ENCODE measurements at places on chromosomes 12 and 14.

DNA sequence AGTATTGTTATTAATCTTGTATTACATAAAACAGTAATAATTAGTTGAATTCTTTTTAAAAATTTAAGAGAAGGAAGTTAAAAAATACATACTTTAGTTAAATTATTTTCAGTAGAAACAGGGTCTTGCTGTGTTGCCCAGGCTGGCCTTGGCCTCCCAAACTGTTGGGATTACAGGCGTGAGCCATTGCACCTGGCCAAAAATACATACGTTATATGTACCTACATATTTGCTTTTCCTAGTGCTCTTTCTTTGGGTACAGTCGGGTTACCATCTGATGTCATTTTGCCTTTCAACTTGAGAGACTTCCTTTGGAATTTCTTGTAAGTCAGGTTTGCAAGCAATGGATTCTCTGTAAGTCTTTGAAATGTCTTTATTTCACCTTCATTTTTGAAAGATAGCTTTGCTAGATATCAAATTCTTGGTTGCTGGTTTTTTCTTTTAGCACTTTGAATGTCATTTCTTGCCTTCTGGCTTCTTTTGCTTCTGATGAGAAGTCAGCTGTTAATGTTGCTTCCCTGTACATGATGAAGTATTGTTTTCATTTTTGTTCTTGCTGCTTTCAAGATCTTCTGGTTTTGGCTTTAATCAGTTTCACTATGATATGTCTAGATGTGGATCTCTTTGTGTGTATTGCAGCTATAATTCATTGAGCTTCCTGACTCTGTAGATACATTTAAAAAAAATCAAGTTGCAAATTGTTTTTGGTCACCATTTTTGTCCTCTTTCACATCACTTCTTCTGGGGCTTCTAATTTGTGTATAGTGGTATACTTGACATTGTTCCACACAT, 84.4 kb downstream of the SPATS2 start:
- DNase-seq: no peak

GRCh38 chr14:73027546-73027945, 640 bp upstream of the ZFYVE1 start:
- DNase-seq: no peak

GRCh38 chr14:64645220-64645892, 58.9 kb upstream of the PLEKHG3 start:
- no peak for DNase-seq

DNA sequence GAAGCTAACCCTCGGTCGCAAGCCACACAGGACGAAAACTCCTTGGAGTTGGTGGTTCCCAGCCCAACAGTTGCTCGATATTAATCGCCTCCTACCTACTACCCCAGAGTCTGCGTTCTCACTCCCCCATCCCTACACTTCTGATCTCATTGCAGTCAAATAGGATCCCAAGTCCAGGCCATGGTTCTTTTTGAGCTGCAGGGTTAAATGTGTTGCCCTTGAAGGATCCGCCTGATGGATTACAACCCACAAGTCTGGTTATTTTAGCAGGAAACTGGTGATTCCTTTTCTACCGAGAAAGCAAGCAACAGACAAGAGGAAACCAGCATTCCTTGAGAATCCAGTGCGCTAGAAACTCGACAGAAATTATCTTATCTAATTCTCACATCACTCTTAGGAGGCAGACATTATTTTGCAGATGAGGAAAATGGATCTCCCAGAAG, 785 bp upstream of the NIN start:
- DNase-seq: no peak

GRCh38 chr12:56157201-56158028, 744 bp upstream of the MYL6 start:
- no peak for DNase-seq

- DNase-seq: no peak
Measured at GRCh38 chr12:102501773-102502172, 21.4 kb upstream of the IGF1 start.

DNA sequence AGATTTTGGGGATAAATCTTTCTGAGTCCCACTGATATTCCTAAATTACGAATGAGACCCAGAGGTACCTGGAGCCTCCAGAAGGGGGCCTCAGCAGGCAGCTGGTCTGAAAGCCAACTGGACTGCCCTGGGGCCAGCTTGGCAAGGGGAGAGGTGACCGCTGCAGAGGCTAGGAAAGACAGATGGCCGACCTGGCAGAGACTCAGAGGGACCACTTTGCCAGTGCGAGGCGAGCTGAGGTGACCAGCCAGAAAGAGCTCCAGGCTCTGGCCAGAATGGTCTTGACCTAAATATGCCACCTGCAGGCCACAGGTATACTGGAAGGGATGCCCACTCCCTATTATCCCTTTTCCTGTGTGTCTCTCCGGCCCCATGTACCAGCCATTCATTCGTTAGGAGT, 256.8 kb upstream of the GARIN6 start:
- DNase-seq: no peak

- no peak for DNase-seq
Measured at GRCh38 chr12:108850854-108851573, 6.4 kb downstream of the SSH1 start.

- no peak for DNase-seq
Measured at GRCh38 chr14:78637908-78638475, 467.8 kb downstream of the NRXN3 start.

DNA sequence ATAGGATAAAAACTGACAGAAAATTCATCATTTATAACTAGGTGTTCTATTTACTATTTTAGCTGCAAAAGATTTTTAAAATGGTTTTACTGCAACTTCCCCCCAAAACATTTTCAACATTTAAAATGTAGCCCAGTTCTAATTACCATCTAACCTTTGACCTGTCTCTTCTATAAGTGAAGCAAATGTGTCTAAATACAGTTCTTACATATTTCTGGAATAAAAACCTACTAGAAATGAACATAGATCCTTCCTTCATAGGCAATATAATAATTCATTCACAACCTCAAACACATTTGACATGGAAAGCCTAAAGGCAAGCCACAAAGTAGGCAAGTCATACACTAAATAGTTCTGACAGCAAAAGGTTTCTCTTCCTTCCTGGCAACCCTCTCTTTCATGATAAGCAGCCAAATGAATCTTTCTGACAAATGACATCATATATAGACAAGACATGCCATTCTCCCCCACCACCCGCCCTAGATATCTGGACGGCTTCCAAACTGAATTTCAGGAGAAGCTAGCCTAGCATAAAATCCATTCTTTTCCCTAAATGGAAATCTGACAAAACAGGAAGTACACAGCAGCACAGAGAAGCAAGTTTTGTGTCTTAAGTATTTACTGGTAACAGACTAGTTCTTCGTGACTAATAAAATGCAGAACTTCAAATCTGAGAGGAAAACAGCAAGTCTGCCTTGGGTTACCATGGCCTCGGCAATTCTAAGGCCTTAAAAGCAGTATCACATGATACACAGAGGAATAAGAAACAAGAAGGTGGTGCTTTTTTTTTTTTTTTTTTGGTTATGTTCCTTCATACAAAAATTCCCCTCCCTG, 17.2 kb upstream of the ARID4A start:
- DNase-seq: no peak

DNA sequence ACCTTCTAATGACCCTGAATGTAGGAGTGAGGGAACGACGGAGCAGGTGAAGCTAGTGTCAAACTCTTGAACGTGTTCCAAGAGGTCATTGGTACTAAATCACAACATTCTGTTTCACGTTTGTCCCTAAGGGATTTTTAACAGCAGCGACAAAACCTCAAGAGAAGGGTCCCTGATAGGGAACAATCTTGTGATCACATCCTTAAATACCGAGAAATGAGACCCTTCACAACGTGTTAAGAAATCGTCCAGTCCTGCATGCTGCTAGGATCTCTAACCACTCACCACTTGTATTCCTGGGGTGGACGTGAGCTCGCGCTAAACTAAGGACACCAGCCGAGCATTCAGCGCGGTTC, 134.1 kb upstream of the KRAS start:
- DNase-seq: no peak

GRCh38 chr12:98470469-98471082, 44.8 kb upstream of the TMPO start:
- DNase-seq: no peak

DNA sequence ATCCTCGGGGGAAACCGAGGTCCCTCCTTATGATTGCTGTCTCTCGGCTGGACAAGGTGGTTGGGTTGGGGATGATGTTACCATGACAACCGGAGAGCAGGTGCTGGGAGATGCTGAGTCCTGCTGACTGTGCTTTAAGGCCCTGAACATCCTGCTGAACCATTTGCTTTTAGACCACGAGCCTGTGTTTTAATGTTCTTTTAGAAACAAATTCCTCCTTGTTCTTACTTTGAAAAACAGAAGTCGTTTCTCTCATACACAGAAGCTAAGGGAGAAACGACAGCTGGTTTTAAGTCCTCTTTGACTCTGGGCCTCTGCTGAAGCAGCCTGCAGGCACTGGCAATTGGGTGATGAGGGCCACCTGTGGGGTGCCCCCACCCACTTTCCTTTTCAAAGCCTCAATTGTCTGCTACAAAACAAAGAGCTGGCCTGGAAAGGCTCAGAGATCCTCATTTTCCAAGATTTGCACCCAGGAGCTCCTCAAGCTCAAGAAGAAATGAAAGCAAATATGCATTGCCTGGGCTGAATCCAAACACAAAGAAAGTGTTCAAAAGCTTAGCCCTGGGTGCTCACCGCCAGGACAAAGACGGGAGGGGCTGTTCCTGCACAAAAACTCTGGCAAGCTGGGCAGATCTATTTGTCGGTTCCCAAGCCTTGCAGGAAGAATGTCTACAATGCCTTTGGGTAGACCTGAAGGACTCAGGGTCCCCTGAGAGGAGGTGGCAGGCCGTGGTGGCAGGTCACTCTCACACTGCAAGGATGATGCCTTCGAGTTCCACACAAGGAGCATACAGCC, 90.0 kb upstream of the CLMN start:
- no peak for DNase-seq

DNA sequence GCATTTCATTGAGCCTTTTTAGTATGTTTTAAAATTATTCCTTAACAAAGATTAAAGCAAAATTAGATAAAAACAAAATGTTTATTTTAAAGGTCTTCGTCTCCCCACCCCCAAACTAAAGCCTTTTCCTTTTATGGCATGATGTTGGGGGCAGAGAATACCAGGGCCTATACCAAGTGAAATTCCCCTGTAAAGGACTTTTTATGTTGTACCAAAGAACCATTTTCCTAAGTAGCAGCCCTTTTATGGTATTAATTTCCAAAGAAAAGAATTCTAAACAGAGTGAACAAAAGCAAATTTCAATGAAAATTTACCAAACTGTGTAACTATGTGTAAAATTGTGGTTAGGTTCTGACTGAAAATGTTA, 71.9 kb upstream of the GNPNAT1 start:
- no peak for DNase-seq

Data from esophagus squamous epithelium (tissue), 5 donors.